ENCODE measurements at places on chromosomes 4 and X.

GRCh38 chr4:83516042-83516772 lies 19.7 kb upstream of the GPAT3 start:
- no peak overlapping the region for H3K4me3 ChIP-seq
- no peaks in the 10 kb centered on the region for H3K36me3 ChIP-seq
- peak overlapping the region; percentile 79 for H3K27ac ChIP-seq
- peaks cover 25% of the 10 kb centered on the region for H3K4me1 ChIP-seq

GRCh38 chr4:138636781-138637180 lies 378.8 kb upstream of the NOCT start:
- peaks cover 20% of the 10 kb centered on the region for H3K4me1 ChIP-seq
- no peak overlapping the region for H3K27ac ChIP-seq
- DNase-seq: no peak
- H3K27me3 ChIP-seq: no peaks in the 10 kb centered on the region
- H3K4me3 ChIP-seq: no peak overlapping the region

- H3K27ac ChIP-seq: no peak overlapping the region
- no peak overlapping the region for H3K4me3 ChIP-seq
- DNase-seq: no peak
- no peaks in the 10 kb centered on the region for H3K36me3 ChIP-seq
- H3K4me1 ChIP-seq: peaks cover 7% of the 10 kb centered on the region
These were observed 249.1 kb upstream of the DIAPH2 start for GRCh38 chrX:96435378-96436035.

- H3K36me3 ChIP-seq: no peaks in the 10 kb centered on the region
- H3K27me3 ChIP-seq: no peaks in the 10 kb centered on the region
- no peak overlapping the region for H3K27ac ChIP-seq
- no peaks in the 10 kb centered on the region for H3K4me1 ChIP-seq
- DNase-seq: no peak
These were observed 100.1 kb downstream of the CXXC4 start for GRCh38 chr4:104394406-104395167.

- no peak overlapping the region for H3K4me3 ChIP-seq
- no peaks in the 10 kb centered on the region for H3K27me3 ChIP-seq
- DNase-seq: peak; percentile 11
- no peaks in the 10 kb centered on the region for H3K36me3 ChIP-seq
- peaks cover 10% of the 10 kb centered on the region for H3K4me1 ChIP-seq
These were observed 8.0 kb downstream of the IBSP start for GRCh38 chr4:87807402-87807801.

DNA sequence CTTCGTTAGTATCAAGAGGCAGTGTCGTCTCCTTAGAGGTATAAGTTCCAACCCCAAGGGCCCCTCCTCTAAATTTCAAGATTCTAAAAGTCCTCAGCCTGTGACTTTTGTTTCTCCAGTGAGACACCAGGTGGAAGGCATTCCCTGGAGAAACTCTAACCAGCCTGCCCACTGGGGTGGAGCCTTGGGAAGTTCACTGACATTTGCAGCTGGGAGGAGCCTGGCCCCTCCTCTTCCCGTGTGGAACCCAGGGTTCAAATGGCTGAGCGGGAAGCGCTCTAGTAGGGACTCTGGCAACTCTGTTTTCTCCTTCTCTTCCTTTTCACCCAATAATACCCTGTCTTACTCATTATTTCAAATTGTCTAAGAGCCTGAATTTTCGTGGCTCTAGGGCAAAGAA lies 325.0 kb downstream of the TLL1 start:
- DNase-seq: no peak
- H3K4me1 ChIP-seq: peaks cover 15% of the 10 kb centered on the region
- peak overlapping the region; percentile 63 for H3K27ac ChIP-seq
- H3K36me3 ChIP-seq: no peaks in the 10 kb centered on the region

GRCh38 chr4:152408514-152409327 lies 127.2 kb downstream of the FBXW7 start:
- peak; percentile 55 for DNase-seq
- no peak overlapping the region for H3K27ac ChIP-seq
- H3K4me1 ChIP-seq: no peaks in the 10 kb centered on the region

DNA sequence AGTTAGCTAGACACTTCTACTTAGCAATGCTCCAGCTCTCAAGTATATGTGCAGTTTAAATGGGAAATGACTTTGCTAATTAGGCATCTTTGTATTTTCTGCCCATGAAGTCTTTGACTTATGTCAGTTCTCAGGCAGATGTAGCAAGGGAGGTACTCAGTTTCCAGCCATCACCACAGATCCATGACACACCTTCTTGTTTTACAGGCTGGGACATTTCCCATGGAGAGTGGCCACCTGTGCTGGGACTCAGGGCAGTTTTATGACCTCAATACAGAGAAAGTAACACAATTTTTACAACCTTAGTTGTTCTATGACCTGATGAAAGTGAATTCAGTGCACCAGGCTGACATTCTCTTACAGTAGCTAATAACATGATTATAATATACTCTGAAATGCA lies 280.7 kb upstream of the GK2 start:
- H3K4me3 ChIP-seq: no peak overlapping the region
- DNase-seq: no peak
- H3K27ac ChIP-seq: no peak overlapping the region
- no peaks in the 10 kb centered on the region for H3K27me3 ChIP-seq

DNA sequence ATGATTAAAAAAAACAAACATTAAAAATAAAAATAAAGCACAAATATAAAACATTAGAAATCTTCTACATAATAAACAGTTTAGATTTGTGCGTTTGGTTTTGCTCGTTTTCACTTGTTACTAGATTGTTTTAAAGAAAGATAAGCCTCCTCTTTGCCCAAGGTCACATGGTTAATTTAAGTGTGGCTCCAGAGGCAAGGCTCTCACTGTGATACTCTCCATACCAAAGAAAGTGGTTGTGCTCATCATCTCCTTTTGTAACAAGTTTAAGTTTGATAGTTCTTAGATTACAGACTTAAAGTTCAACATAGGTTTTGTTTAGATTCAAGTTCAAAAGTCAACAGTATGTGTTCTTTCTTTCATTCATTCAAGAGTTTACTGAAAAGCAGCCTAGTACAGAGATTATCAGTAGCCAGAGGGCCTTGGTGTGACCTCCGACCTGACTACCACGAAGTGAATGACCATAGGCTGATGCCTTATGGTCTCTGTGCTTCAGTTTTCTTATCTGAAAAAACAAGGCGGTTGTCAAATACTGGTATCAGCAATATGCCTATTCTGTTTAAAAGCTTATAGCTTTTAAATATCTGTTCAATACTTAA lies 133.2 kb downstream of the ZAR1 start:
- H3K27me3 ChIP-seq: no peaks in the 10 kb centered on the region
- no peaks in the 10 kb centered on the region for H3K36me3 ChIP-seq
- no peaks in the 10 kb centered on the region for H3K4me1 ChIP-seq
- no peak overlapping the region for H3K4me3 ChIP-seq
- no peak for DNase-seq
- no peak overlapping the region for H3K27ac ChIP-seq

- H3K4me1 ChIP-seq: no peaks in the 10 kb centered on the region
- H3K4me3 ChIP-seq: no peak overlapping the region
- no peaks in the 10 kb centered on the region for H3K27me3 ChIP-seq
- no peak for DNase-seq
- no peak overlapping the region for H3K27ac ChIP-seq
These were observed 15.9 kb downstream of the RTL9 start for GRCh38 chrX:110374559-110374958.

DNA sequence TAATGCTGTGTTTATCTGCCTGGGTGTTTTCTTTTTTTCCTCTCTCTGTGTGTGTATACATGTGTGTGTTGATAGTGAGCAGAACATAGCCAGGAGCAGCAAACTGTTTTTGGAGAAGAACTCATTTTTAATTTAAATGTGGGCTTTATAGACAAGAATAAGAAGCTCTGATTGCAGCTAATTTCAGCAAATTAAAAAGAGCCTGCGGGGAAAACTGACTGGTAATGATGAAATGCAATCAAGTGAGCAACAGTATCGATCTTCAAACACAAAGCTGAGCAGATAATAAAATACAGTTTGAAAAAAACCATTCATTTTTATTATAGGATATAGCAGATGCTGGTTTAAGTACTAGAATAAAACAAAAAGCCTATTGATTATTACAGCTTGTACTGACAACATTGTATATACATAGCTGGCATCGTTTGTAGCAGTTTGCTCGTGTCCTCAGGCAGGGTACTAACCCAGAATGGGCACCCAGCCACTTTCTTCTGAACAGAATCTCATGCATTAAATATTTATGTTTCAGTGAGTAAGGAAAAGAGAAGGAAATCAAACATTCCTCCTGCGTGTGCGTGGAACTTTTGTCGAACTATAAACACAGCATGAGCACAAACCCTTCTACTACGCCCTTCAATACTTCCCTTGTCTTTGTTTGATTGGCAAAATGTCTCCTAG lies 73.5 kb upstream of the ZFP42 start:
- no peak for DNase-seq
- no peak overlapping the region for H3K4me3 ChIP-seq
- H3K36me3 ChIP-seq: no peaks in the 10 kb centered on the region
- H3K4me1 ChIP-seq: no peaks in the 10 kb centered on the region

GRCh38 chr4:142567199-142567598 lies 278.9 kb downstream of the INPP4B start:
- DNase-seq: peak; percentile 14
- no peak overlapping the region for H3K4me3 ChIP-seq
- no peak overlapping the region for H3K27ac ChIP-seq
- no peaks in the 10 kb centered on the region for H3K27me3 ChIP-seq

- H3K36me3 ChIP-seq: no peaks in the 10 kb centered on the region
- peak overlapping the region; percentile 13 for H3K4me3 ChIP-seq
- H3K27ac ChIP-seq: peak overlapping the region; percentile 92
- H3K27me3 ChIP-seq: no peaks in the 10 kb centered on the region
- peak; percentile 74 for DNase-seq
These were observed 85.7 kb upstream of the TBL1X start for GRCh38 chrX:9378980-9379696.

GRCh38 chr4:82447886-82448285 lies 17.5 kb downstream of the ENOPH1 start:
- H3K4me1 ChIP-seq: no peaks in the 10 kb centered on the region
- H3K27me3 ChIP-seq: no peaks in the 10 kb centered on the region
- no peak for DNase-seq
- H3K27ac ChIP-seq: no peak overlapping the region

GRCh38 chr4:80423553-80424224 lies 88.2 kb downstream of the CFAP299 start:
- H3K27me3 ChIP-seq: no peaks in the 10 kb centered on the region
- no peak overlapping the region for H3K27ac ChIP-seq
- no peaks in the 10 kb centered on the region for H3K36me3 ChIP-seq
- no peak overlapping the region for H3K4me3 ChIP-seq

DNA sequence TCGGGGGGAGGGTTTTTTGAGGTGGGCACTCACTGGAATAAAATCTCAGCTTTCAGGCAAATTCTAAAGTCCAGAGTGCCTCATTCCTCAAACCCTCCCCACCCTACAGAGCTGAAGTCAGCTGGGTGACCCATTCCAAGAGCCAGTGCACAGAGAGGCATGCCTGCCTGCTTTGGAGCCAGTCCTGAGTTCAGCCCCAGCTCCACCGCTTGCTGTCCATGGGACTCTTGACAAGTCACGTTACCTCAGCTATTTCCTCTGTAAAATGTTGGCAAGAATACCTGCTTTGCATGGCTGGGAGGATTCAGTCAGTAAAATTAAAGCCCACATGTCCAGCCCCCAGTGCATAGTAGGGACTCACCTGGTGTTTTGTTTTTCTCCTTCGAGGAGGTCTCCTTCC lies 125.9 kb upstream of the PJA1 start:
- H3K4me3 ChIP-seq: no peak overlapping the region
- no peaks in the 10 kb centered on the region for H3K4me1 ChIP-seq
- no peak overlapping the region for H3K27ac ChIP-seq
- H3K27me3 ChIP-seq: no peaks in the 10 kb centered on the region
- H3K36me3 ChIP-seq: no peaks in the 10 kb centered on the region

GRCh38 chrX:10099411-10099810 lies 57.4 kb upstream of the CLCN4 start:
- H3K27me3 ChIP-seq: no peaks in the 10 kb centered on the region
- no peak overlapping the region for H3K27ac ChIP-seq

GRCh38 chrX:10025742-10026493 lies 58.8 kb downstream of the CLDN34 start:
- peaks cover 30% of the 10 kb centered on the region for H3K4me1 ChIP-seq
- no peak overlapping the region for H3K27ac ChIP-seq
- no peak overlapping the region for H3K4me3 ChIP-seq
- peaks cover 5% of the 10 kb centered on the region for H3K36me3 ChIP-seq

DNA sequence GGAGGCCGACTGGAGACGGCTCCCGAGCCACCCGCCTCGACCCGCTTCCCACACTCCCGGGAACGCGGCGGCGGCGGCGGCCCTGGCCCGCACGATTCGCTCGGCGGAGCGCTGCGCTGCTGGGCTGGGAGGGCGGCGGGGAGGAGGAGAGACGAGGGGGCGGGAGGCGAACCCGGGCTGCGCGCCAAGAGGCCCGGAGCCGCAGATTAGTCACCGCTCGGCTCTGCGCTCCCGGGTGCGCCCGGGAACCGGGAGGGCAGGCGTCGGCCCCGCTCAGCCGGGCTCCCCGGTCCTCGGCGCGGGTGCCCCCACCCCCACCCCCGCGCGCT lies 11.2 kb upstream of the BCOR start:
- H3K4me3 ChIP-seq: peak overlapping the region; percentile 76
- peaks cover 32% of the 10 kb centered on the region for H3K4me1 ChIP-seq
- no peaks in the 10 kb centered on the region for H3K36me3 ChIP-seq
- H3K27ac ChIP-seq: peak overlapping the region; percentile 44
- H3K27me3 ChIP-seq: no peaks in the 10 kb centered on the region

DNA sequence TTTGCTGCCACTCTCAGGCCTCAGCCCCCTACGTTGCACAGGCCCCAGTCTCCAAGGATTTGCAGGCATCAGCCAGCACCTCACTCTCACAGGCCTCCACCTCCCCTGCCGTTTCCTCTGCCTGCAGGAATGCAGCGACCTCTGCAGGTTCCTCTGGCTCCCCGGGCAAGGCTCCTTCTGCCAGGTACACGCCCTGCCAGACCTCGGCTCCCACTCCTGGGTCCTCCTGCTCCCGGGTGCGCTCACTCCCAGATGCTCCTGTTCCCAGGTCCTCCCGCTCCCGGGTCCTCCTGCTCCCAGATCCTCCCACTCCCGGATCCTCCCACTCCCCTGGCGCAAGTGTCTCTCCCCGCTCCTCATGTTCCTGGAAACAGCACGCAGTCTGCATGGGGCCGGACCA lies 144.4 kb upstream of the RADX start:
- DNase-seq: no peak
- H3K4me1 ChIP-seq: no peaks in the 10 kb centered on the region
- H3K4me3 ChIP-seq: no peak overlapping the region
- no peaks in the 10 kb centered on the region for H3K36me3 ChIP-seq
- H3K27ac ChIP-seq: no peak overlapping the region

DNA sequence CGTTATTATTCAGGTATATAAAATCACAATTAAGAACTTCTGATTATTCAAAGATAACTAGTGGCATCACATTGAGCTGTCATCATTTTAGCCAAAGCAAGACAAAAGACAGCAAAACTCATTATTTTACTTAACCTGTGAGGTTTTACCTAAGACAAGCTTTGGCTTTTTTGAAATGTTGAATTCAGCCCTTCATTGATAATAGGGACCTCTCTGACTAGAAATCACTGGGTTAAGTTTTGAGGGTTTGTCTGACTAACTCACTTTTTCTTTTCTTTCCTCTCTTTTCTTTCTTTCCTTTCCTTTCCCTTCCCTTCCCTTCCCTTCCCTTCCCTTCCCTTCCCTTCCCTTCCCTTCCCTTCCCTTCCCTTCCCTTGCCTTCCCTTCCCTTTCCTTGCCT lies 244.2 kb downstream of the GRXCR1 start:
- no peak overlapping the region for H3K27ac ChIP-seq
- DNase-seq: no peak
- H3K4me3 ChIP-seq: no peak overlapping the region

- 0 out of 2 replicates have a peak overlapping the region, but pooled peaks have one; percentile 2 for H3K27ac ChIP-seq
- H3K4me1 ChIP-seq: peaks cover 12% of the 10 kb centered on the region
- peak; percentile 43 for DNase-seq
- H3K4me3 ChIP-seq: peak overlapping the region; percentile 43
These were observed 6.1 kb downstream of the TCEANC start for GRCh38 chrX:13659063-13659462.

Measured in PC-3 (cell line).